ENCODE measurements at places on chromosomes 2 and 18.

GRCh38 chr18:39344487-39344886, 1778.9 kb upstream of the CELF4 start:
- no peak for DNase-seq

DNA sequence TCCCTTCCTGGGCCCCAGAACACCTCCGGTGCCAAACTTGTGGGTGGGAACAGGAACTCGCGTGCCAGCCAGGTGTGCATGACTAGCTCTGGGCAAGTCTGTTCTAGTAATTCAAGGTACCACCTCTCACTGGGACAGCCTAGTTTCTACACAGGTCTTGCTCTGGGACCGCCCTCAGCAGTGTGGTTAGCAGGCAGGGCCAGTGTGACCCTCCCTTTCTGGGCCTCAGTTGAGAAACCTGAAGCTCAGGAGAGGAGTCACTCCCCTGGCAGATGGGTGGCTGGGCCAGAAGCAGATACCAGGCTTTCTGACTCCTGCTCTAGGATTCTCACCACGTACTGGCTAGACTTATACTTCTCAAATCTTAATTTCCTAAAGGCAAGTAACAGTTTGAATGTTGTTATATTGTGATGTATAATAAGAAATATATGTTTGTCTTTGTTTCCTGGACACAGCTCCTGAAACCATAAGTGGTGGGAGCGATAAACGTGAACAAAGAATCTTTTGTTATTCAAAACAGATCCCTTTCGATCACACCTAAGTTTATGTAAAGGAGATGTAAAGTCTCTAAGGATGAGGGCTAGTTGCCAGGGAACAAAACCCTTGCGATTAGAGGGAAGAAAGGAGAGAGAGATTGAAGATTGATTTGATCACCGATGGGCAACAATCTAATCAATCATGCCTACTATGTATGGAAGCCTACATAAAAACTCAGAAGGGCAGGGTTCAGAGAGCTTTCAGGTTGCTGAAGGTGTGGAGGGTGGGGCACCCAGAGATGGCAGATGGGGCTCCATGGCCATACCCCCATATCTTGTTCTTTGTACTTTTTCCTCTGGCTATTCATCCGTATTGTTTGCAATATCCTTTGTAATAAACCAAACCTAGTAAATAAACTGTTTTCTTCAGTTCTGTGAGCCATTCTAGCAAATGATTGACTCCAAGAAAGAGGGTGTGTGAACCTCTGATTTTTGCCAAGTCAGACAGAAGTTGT, 952 bp upstream of the UGT1A6 start:
- DNase-seq: no peak

DNA sequence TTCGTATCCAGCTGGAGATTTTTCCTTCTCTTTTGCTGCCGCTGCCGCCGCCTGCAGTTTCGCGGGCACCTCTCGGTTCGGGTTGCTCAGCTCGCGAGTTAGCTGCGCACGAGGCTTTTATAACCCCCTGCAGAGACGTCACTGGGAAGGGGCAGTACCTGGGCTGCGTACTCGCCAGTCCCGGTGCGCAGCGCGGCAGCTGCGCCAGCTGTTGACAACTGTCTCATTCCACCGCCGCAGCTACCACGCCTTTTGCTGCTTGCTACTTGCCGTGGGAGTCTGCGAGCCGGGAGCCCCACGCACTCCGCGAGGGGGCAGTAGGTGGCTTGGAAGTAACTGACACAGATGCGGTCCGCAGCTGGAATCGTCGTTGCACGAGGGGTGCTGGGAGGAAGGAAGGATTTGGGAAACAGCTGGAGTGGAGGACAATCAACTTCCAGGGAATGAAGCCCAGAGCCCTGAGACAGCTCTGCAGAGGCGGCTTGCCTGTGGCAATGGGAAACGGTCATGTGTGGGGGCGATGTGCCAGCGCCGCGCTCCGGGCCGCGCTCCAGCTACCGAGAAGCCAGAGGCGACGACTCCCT, at the start of gene TACR1:
Gene TACR1, minus strand, starts transcription at position 93 of the 584 bp plus-strand sequence. CDS start 586 bp downstream, outside the sequence.
- DNase-seq: peak; percentile 56

GRCh38 chr2:203994735-203995134, 58.2 kb downstream of the ICOS start:
- no peak for DNase-seq

DNA sequence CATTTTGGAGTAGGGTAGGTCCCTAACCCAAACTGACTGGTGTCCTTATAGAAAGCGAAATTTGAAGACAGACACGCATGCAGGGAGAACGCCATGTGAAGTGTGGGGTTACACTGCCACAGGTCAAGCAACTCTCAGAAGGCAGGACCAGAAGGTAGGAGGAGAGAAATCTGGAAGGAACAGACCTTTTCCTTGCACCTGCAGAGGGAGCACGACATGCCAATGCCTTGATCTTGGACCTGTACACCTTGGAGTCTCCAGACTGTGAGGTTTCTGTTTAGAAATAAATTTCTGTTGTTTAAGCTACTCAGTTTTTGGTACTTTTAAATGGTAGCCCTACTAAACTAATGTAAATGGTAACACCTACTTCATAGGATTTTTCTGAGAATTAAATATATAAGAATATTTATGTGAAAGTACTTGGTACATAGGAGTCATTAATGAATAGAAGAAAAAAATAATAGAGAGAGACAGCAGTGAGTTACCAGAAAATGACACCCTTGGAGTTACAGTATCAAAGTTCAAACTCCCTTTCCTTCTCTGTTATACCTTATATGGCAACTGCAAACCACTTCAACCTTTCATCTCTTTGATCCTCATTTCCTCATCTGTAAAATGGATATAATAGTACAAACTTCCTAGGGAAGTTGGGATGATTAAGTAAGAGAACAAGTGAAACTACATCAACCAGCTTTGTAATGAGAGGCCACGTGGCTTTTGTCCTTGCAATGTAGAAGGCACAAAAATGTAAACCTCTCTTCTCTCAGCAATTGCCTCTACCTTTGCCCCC, 184.9 kb upstream of the PARD3B start:
- no peak for DNase-seq

DNA sequence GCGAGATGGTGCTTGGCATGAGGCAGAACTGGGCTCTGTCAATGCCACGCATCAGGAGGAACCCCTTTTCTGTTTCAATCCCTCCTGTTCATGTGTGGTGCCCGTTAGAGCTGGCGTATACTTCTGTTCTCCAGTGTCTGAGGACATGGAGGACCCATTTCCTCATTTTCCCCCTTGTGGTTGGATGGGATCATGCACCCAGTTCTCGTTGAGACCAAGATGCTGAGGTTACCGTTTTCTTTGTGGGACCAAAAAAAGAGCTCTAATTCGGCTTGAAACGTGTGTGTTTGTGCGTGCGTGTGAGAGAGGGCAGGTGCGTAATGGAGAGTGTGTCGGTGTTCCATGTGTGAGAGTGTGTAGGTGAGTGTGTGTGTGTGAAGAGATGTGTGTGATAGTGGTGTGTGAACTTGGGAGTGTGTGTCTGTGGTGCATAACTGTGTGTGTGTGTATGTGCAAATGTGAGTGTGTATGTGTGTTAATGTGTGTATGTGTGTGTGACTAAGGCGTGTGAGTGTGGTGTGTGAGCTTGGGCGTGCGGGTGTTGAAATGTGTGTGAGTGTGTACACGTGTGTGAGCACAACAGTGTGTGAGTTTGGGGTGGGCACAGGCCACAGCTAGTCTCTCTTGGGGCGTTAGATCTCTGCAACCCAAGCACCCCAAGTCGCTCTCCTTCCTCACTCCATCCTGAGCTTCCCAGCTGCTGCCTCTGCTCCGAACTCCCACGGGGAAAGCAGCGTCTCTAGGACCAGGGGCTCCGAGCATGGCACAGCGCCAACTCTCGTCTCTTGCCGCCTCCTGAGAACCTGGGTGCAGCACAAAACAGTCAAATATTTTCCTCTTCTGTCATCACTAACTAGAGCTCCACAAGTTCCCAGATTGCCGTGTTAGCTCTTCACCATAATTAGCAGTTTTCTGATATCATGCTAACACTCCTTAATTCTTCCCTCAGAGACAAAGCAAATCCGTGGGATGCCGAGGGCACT, 75.8 kb downstream of the LONRF2 start:
- DNase-seq: no peak

DNA sequence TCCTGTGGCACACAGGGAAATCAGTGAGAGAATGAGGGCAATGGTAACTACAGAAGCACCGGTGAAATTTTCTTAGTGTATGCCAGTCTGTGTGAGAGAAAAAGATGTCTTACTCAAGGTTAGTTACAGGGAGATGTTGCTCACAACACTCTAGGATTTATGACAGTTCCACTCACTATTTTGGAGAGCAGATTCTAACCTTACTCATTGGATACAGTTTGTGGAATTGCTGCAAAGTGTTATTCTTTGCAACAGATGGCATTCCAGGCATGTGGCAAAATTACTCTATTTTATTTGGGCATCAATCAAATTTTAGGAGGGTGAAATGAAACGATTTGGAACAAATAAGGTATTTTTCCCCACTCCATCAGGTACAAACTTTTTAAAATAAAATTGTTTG, 449.1 kb downstream of the PIK3C3 start:
- DNase-seq: no peak

- DNase-seq: no peak
These were observed 25.8 kb downstream of the BIN1 start for GRCh38 chr2:127080938-127081755.

DNA sequence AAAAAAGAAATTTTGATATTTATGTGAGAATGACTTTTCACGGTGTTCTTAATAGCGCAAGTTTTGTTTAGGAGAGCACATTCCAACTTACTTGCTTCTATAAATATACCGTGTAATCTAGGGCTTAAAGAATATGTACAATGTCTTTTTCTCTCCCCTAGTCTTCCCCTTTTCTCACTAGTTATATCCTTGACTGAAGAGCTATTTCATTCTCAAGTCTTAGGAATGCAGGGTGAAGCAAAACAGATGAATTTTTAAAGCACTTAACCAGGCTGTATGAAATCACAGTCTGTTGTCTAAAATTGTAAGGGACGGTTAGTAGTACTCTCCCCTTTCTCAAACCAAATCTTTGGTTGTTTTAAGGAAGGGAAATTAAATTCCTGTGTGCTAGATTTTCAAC, 29.6 kb upstream of the SLC30A6 start:
- DNase-seq: no peak

- DNase-seq: no peak
These were observed 5.9 kb upstream of the RFX8 start for GRCh38 chr2:101480764-101481163.

DNA sequence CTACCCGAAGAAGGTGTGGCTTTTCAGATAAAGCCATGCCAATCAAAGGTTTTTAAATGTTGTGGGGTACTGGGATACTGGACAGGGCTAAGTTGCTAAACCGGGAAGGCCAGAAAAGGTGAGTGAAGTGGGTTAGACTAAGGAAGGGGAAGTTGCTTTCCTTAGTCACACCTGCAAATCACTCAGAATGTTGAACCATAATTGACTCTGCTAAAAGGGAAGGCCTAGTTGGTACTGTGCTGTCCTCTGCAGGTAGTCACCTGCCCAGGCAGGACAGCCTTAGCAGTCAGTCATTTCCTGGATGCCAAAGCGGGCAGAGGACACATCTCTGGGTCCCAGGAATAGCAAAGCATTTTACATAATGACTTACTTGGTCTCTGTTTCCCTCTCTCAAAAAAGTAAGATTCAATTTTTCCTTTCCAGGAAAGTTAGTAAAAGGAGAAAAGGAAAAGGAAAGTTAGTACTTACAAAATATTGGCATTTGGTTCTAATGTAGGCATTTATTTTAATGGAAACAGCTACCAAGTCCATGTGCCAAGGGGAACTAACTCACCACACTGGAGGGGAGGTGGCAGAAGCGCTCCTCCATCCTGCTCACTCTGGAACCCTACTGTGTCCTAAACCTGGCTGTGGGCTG, 60.3 kb downstream of the RFTN2 start:
- DNase-seq: no peak

GRCh38 chr18:80179857-80180558, 67.3 kb downstream of the PARD6G start:
- DNase-seq: no peak

- peak; percentile 18 for DNase-seq
These were observed 131.3 kb downstream of the CCDC148 start for GRCh38 chr2:158325031-158325781.

DNA sequence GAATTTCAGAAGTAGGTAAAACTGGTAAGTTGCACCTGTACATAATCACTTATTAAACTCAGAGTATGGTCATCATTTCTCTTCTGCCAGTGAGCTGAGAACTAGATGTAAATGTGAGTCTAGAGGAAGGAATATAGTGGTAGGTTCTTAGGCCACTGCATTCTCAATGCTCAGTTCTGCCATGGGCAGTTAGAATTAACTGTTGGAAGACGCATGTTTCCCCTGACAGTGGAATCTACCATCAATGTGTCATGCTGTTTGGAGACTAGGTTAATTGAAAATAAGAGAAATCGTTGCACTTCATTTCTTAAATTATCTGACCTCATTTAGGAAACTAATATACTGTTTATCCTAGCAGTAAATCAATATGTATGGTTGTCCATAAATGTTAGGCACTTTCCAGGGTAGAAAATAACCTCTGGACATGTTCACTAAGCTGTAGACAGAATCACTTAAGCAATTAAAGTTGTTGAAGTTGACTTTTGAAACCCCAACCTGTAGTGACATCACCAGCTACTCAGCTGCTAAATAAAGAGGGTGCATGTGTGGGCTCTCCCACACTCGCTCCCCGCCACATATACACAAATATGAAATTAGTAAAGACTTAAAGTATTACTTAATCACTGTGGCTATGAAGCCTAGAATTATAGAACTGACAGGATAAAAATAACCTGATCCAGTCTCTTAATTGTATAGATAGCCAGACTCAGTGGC, 91.5 kb upstream of the NOSTRIN start:
- no peak for DNase-seq

- DNase-seq: no peak
These were observed 706.7 kb upstream of the TMEFF2 start for GRCh38 chr2:192901446-192901845.

DNA sequence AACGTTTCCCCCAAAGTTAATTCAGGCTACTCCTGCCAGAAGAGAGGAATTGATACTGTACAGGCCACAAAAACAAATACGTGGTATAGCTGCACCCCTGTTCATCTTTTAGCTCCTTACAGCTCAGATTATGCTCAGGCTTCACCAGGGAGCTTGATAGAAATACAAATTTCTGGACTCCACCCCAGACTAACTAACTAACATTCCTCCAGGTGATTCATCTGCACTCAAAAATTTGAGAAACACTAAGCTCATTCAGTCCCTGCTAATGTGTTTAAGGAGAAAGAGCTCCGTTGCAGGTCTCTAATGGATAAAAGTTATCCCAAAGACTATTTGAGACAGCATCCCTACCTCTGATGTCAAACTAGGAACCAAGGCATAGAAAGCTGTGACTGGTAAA, 36.8 kb upstream of the UNC80 start:
- DNase-seq: no peak

- DNase-seq: peak; percentile 84
These were observed 96.0 kb downstream of the HNMT start for GRCh38 chr2:138060301-138060635.

GRCh38 chr2:177599139-177599688, 206.6 kb downstream of the AGPS start:
- DNase-seq: no peak

GRCh38 chr2:219707496-219708285, 80.3 kb downstream of the SLC4A3 start:
- DNase-seq: no peak

Measured in stromal cell of bone marrow (primary cell).